ENCODE measurements at places on chromosomes 7 and 10.
A peak's percentile ranks its signal among the peaks of the same experiment; 100 is the strongest.

- DNase-seq = no peak
Observed at GRCh38 chr10:105041956-105042355, 400.9 kb downstream of the SORCS3 start.

- peak; percentile 20 for DNase-seq
Observed at GRCh38 chr10:104548090-104548489, 93.0 kb upstream of the SORCS3 start.

DNA sequence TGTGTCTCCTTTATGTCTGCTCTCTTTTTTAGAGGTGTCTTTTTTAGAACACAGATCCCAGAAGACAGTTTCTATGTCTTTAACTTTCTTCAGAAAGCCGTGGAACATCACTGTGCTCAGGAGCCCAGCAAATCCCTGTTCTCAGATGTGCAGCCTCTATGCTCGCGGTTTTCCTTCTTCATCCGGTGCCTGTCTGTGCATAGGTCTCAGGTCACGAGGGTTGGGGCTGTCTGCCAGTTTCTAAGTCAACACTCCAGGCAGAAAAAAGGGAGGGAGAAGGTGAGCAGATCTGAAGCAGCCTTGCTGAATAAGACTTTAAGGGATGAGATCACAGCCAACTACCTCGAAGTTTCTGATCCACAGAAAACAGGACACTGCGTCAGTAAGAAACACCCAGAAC is 68.5 kb downstream of the CRTAC1 start:
- DNase-seq = no peak

DNA sequence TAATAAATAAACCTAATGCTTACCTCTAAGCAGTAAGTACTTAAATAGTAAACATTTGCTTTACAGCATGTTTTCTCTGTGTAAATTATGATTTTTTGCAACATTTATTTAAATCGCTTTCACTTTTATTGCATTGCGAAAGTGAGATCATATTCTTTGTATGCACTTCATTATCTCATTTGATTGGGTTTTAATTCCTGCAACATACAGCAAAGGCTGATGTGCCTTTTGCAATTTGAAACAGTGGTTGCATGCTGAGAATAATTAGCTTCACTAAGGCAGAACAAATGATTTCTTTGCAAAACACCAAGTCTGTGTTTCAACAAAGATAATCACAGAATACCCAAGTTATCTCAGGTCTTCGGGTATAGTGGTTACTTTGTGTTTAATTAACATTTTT is 16.3 kb upstream of the THSD7A start:
- DNase-seq = no peak

DNA sequence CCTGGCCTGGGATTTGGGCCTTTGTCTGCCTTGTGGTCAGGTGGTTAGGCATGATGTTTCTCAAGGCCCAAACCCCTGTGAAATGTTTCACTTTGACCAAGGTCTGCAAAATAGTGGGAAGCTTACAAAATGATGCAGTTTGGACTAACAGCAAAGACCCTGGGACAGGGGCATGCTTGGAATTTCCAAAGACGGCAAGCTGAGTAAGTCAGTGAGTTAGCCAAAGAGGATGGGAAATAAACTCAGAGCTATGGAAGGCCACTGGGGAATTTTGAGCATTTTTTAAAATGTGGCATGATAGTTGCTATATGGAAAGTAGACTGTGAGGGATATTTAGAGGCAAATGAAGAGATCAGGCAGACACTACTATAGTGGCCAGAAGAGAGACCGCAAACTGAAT is 31.6 kb upstream of the PPP1R3C start:
- DNase-seq = peak; percentile 73

- peak; percentile 31 for DNase-seq
Observed at GRCh38 chr7:135335628-135336139, 102.0 kb downstream of the STRA8 start.

GRCh38 chr7:121163699-121164098 is 165.1 kb upstream of the WNT16 start:
- no peak for DNase-seq

DNA sequence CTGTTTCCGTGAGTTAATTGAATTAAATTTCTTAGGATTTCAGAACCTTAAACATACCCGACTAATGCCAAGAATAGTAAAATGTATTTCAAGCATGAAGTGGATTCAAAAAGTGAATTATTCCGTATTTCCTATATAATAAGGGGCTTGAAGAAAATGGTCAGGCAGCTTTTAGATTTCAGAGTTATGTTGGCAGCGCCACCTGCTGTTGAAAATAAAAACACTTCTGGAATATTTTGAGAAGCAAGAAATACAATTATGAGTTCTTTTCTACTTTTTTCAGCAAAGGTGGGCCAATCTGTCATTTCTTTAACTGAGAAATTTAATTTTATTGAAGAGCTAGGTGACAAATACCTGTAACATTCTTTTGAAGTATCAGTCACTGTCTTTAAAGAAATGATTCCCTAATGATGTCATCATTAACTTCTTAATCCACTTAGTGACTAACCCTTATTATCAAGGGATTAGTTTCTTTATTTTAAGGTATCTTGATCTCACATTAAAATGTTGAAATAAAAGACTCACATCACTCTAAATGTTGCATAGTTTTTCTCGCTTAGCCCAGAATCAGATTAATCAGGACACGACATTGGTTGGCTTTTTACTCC is 36.6 kb upstream of the AGR3 start:
- DNase-seq = peak; percentile 48

GRCh38 chr7:43931346-43931745 is 5.1 kb downstream of the UBE2D4 start:
- no peak for DNase-seq

DNA sequence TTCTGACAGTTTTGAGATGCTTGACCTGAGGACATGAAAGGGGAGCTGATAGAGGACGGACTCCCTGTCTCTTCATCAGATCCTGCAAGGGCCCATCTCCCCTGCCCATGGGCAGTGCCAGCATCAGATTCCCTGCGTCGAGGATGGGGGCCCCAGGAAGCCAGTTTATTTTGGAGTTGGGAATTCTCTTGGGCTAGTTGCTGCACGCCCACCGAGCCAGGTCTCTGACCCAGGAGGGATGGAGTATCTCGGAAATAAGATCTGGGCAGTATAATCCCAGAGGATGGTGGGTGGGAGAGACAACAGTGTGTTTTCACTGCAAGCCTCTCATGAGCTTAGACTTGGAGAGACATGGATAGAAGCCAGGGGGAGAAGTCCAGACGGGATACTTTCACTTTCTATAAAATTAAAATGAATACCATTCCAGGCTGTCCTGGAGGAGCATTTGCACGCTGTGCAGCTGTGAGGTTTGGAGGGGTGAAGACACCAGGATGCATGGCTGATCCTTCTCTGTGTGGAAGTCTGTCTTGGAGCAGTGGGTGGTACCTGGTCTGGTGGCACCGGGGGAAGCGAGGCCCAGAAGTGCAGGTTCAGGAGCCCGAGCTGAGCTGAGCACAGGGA is 25.8 kb downstream of the DOCK1 start:
- peak; percentile 17 for DNase-seq

DNA sequence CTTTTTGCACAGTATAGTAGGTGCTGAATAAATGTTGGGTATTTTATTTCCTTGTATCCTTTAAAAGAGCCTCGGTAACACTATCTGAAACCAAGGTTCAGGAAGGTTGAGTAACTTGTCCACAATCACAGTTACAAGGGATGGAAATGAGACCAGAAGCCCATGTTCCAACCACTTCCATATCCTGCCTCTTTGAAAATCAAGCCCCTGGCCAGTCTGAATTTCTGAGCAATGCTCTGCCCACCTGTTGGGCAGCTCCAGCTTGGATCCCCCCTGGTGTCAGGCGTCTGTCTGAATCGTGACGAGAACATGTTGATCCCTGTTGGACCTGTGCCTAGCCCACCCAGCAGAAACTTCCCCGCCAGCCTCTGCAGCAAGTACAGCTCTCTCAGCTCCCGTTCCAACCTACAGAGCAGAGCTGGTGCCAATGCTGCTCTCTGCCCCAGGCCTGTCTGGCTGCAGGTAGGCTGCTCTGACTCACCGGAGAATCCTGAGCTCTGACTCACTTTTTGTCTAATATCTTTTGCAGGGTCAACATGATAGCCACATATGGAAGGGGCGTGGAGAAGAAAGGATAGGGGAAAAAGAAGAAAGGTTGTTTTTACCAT is 595.5 kb downstream of the INHBA start:
- DNase-seq = peak; percentile 56

DNA sequence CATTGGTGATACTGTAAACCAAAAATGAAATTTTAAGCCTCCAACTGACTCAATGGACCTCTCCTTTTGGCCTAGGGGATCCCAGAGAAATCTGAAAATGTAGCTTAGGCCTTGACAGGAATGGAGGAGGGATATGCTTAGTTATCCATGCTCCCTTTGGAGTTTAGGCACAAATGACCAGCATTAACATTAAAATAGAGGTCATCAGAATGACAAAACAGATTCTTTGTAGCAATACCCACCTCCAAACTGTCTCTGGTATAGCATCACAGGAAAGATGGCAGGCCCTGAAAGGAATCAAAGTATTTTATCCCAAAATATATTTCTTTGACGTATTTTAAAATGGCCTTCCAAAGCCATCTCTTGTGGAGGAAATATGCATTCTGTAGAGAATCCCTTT is 39.1 kb upstream of the LRRN3 start:
- no peak for DNase-seq

DNA sequence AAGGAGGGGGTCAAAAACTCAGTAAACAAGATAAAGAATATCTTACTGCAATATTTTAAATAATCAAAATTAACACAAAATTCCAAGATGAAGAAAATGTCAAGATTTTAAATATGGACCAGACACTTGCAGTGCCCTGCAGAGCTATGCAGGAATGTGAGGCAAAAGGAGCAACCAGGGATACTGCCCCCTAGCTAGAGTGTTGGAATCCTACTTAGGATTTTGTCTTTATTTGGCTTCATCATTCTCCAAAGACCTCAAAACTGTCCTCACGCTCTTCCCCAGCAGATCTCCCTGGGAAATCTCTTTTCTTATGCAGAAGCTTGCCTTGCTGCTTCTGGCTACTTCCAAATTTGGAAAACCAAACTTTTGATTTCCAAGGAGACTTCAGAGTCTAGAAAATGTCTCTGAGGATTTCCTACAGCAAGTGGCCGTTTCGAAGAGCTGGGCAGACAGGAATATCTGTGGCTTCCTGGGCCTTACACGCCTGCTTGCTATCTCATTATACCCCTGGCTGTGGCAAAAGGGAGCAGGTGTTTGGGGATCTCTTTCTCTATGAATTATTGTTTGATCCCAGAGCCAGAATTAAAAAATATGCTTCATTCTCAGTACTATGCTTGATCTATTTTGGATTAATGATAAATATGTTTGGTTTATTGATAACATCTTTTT is 232.2 kb upstream of the BMPER start:
- DNase-seq = no peak

DNA sequence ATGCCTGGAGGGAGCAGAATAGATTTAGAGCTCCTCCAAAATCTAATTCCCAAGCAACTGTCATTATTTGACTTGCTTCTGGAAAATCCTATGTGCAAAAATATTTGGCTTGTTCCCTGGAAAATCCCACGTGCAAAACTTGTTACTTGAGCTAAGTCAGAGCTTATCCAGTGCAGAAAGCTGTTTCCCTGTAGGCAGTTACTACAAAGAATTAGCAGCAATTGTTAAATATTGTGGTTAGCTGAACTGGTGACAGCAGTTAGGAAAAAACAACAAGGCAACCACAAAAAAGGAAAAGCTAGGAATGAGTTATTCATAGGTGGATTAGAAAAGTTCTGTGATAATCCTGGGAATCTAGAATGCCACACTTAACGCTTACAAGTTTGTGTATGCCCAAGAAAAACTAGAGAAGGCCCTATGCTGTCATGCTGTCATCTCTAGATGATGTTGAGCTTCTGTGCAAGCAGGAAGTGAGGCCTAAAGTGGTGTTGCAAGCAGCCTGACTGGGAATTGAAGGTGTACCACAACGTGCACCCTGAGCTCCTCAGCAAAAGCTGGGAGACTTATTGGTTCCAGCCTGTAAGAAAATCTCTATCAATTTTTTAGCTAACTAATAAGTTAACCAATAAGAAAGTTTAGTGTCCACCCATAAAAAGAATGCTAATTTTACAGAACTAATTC is 738.6 kb upstream of the LRRTM3 start:
- DNase-seq = no peak

DNA sequence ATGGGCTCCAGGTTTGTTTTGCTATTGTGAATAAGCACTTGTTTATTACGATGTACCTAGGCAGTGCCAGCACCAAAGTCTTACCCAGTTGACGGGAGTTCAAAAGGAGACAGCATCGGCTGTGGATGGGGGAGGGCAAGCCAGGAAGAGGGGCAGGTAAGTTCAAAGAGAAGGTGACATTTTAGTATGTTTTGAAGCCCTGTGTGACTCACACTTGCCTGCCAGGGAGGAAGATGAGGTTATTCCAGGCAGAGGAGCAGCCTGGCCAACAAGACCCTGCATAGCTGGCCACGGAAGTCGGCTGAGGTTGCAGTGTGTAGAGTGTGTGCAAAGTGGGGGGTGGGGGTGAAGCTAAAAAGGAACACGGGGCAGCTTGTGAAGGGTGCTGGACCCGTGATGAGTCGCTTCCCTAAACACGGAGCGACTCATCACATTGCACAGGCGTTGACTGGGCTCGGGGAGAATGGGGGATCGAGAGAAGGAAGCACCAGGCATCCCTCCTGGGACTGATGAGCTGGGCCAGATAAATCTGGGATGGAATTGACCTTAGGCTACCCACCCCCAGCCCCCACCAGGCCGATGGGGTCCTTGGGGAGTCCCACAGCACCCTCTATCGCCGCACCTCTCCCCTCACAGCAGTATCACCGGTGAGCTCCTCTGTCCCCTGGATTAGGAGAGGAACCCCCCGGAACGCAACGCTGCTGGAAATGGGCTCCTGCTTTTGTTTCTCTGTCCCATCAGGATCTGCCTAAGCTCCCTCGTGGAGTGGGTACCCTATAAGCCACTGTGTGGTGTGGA is 97.9 kb upstream of the IKZF1 start:
- DNase-seq = no peak

GRCh38 chr10:79181698-79182521 is 113.1 kb downstream of the ZMIZ1 start:
- DNase-seq = peak; percentile 36

GRCh38 chr7:16450366-16450765 is 15.2 kb downstream of the SOSTDC1 start:
- DNase-seq = no peak
